ENCODE measurements at places on chromosomes 7 and 10.

DNA sequence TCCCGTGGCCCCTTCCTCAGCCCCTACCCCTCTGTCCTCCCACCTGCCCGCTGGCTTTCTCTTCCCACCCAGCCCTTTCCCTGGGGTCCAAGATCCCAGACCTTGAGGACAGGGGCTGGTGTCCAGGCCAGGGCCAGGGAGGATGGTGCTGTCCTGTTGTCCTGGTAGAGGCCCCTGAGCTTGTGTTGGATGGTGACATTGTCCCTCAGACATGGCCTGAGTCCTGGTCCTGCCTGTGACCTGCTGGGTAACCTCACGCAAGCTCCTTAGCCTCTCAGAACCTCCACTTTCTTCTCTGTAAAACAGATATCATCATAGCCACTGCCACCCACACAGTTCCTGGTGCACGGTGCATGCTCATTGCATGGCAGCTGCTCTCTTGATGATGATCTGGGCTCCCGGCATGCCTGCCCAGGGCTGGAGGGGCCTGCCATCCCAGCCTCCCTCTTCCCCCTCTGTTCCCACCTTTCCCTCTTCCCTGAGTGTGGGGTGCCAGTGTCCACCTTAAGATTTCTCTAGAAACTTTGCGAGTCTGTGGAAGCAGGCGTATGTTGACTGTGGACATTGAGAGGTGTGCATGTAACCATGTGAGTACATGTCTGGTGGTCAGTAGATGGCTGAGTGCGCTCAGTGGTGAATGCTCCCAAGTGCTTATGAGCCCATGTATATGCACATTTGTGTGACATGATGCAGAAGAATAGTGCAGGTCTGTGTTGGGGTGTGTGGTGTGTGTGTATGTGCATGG is 60.4 kb downstream of the NEURL1 start:
- no peak for DNase-seq

DNA sequence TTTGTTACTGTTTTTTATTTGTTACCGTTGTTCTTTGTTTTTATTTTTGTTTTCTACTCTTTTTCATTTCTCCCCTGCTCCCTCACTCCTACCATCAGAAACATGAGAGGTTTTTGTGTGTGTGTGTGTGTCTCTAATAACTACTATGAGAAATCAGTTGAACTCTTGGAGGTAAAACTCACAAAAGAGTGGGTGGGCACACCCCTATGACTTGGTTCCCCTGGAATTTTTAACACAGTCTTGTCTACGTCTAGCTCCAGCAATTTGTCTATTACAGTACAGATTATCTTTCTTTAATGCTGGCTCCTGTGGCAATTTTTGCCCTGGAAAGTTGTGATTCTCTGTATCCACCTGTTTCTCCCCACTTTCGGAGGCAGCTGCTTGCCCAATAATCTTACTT is 56.2 kb downstream of the AOAH start:
- no peak for DNase-seq

- DNase-seq: no peak
Measured at GRCh38 chr7:99473315-99473596, 566 bp downstream of the ZNF789 start.

- DNase-seq: peak; percentile 39
Measured at GRCh38 chr7:101586078-101586905, 42.8 kb downstream of the MYL10 start.

DNA sequence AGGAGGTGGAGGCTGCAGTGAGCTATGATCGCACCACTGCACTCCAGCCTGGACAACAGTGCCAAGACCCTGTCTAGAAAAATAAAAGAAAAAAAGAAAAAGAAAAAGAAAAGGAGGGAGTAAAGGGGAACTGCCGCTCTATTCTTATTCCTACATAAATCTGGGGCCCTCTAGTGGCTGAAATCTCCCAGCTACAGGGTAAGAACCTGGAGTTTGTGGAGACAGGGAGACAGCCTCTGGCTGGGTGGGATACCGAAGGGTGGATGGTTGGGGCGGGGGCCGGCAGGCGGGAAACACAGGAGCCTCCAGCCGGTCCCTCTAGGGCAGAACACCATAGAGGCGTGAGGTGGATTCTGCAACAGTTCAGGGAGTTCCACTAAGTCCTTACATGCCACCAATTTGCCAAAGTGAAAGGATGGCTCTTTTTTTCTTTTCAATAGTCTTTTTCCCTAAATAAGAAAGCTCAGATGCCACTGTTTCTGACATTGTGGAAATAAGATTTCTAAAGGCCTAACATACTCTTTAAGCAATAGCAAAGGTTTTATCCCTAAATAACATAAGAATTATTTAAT is 117.3 kb downstream of the SVIL start:
- no peak for DNase-seq

GRCh38 chr7:35003679-35004303 is 33.5 kb downstream of the DPY19L1 start:
- DNase-seq: no peak

- DNase-seq: no peak
Measured at GRCh38 chr10:31625566-31625965, 303.1 kb downstream of the ARHGAP12 start.

DNA sequence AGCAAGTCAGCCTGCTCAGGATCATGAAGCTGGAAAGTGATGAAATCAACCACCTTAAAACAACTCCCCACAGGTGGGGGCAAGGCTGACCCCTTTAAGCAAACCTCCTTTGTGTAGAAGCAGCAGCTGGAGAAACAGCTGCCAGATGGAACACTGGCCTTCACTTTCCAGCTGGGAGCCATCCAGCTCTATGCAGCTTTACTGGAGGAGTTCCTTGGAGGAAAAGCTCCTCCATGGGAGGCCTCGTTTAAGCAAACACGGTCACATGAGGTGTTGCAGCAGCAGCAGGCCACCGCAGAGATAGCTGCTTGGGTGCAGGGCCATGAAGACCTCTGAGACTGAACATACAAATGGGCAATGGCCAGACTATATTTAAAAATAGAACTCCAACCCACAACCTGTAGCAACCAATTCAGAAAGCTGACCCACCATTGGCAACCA is 13.0 kb upstream of the DLG5 start:
- DNase-seq: no peak

GRCh38 chr7:1964913-1965578 is 267.7 kb downstream of the MAD1L1 start:
- no peak for DNase-seq

DNA sequence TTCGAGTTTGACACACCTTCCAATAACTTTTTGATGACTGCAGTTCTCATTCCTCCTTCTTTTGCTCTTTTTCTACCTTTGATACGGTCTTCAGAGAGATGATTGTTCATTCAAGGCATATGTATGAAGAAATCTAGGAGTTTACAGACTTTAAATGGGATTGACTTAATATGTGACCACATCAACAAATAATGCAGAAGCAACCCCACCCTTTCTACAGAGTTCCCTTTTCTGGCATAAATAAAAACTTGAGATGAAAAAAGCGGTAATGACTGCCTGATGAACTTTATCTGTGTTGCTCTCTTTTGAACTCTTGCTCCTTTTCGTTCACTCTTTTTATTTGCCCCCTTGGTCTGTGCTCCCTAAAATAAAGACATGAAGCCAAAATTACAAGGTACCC is 161.7 kb downstream of the C7orf25 start:
- no peak for DNase-seq

DNA sequence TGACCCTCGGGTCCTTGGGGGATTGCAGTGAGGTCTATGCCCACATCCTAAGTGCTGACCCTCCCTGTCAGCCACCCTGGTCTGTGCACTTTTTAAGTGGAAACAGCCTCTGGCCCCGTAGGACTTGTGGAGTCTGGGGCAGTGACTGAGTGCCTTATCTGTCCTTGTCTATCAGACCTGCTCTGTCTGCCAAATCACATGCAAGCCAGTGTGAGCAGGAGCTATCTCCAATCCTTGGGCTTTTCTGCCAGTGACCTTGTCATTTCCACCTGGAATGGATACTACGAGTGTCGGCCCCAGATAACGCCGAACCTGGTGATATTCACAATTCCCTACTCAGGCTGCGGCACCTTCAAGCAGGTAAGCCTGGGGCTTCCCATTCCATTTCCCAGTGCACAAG is 62.7 kb downstream of the C10orf120 start:
- no peak for DNase-seq

DNA sequence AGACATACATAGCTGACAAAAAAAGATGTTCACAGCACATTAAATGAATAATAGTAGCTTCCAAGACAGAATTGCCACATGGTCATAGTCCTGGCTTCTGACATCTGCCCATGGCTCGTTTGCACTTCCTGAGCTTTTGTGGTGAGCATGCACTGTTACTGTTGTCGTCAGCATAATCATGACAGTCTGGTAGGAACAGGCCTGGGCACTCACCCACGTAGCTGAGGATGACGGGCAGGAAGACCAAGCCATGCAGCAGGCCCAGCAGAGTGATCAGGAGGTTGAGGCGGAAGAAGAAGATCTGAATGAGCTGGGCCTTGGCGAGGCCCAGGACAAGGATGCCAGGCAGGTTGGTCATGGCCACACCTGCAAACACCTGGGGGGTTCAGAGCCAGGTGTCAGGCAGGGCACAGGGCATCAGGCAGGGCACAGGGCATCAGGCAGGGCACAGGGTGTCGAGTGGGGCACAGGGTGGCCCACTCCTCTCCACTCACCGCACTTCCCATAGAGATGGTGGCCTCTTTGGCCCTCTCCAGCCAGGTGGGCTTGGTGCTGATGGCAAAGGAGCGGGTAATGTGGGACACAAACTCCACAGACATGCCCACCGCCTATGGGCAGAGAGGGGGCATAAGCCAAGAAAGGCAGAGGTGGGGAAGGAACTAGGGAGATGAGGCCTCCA is 25.3 kb upstream of the NUDCD3 start:
- no peak for DNase-seq

DNA sequence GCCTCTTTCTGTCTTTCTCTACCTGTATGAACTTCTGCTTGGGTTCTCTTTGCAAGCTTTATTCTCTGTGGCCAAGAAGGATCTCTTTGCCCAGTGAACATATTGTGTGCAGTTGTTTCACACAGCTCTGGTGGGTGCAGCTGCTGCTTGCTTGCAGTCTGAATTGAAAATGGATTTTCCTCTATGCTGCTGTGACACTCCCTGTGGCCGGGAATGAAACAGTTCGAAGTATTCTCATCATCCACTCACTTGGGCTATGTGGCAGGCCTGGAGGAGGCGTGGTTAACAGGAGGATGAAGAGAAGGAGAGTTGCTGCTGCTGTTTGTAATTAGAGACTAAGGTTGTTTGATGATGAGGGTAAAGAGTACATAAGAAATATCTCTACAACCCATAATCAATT is 28.4 kb upstream of the ITGA8 start:
- no peak for DNase-seq

- no peak for DNase-seq
Measured at GRCh38 chr10:44458671-44459413, 73.9 kb upstream of the CXCL12 start.

- no peak for DNase-seq
Measured at GRCh38 chr10:11728353-11728752, 13.8 kb upstream of the ECHDC3 start.

GRCh38 chr10:98267894-98268693 is at the start of gene LOXL4:
Gene LOXL4, minus strand, starts transcription at chr10:98268194. Its CDS starts 5,175 bp downstream, at chr10:98263019.
- no peak for DNase-seq

DNA sequence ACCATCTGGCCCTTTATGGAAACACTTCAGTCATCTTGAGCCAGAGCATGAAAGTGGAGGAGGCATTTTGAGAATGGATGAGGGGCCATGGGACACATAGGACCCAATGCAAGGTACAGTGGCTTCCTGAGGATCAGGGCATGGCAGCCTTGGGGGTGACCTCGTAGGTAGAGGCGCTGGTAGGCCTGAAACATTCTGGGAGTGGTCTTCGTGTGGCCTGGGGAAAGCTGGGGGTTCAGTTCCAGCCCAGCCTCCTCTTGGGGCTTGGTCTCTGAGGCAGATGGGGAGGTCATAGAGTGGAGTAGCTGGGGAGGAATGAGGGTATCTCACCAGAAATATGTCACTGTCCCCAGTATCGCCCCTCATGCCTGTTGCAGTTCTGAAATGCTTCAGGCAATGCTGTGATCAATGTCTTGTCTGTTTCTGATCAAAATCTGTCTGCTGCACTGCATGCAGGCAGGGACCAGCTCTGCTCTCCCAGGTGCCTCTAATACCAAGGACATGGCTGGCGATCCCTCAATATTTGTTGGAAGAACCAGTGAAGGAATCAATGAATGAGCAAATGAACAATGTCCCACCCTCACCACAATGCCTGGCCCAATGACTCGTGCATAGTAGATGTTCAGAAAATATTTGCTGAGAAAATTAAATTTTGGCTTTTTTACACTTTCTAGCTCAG is 90.9 kb downstream of the CHST15 start:
- peak; percentile 26 for DNase-seq

GRCh38 chr7:155685791-155686160 is 41.3 kb downstream of the RBM33 start:
- DNase-seq: no peak

DNA sequence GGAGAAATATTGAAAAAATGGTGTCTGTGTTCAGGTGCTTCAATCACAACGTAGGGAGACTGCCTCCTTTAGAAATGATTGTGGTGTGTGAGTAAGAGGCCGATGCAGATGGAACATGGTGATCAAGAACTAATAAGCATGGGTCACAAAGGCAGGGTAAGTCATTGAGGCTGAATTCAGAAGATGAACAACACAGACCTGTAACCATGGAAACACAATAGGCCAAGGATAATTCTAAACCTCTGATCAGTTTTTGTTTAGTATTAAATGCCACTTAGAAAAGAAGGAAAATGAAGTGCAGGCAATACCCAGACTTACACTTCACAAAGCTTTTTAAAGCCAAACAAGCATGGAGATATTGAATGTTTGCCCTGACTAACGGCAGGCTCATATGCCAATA is 32.8 kb upstream of the TAS2R16 start:
- DNase-seq: no peak

DNA sequence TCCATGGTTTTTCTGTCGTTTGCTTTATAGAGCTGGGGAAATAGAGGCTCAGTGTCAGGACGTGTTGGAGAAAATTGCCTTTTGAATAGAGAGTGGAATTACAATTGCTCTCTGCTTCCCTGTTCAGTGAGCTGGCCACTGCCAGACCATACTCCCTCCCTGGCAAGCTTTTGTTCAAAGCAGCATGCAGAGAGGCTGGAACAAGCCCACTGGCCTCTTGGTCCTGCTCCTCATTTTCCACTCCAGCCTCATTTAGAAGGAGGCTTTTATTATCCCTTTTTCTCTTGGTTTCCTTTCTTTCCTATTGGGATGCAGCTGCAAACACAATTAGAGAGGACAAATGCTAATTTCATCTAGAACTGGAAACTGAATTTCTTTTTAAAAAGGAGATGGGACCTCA is 302.2 kb upstream of the PODXL start:
- no peak for DNase-seq

- DNase-seq: no peak
Measured at GRCh38 chr10:88237896-88238614, 345.1 kb downstream of the RNLS start.

- no peak for DNase-seq
Measured at GRCh38 chr7:73941836-73942551, 81.0 kb downstream of the TMEM270 start.

- DNase-seq: no peak
Measured at GRCh38 chr10:132543916-132544743, 6.5 kb downstream of the INPP5A start.

DNA sequence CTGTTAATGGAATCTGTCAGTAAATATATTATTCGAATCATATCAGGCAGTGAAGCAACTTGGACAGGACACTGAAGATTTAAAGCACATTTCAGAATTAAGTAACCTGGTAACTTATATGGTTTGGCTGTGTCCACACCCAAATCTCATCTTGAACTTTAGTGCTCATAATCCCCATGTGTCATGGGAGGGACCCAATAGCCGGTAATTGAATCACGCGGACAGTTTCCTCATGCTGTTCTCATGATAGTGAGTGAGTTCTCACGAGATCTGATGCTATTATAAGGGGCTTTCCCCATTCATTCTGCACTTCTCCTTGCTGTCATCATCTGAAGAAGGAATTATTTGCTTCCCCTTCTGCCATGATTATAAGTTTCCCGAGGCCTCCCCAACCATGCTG is 83.2 kb upstream of the COL1A2 start:
- no peak for DNase-seq
